CD4-positive, alpha-beta memory T cell (primary cell): ENCODE measurements at places on chromosomes 7 and 10. TPM values are rescaled to one million over a fixed set of nuclear protein-coding genes. Genes with fewer than 3 reads are reported as not detected.

Gene FBXL13
- 2.2 TPM for total RNA-seq

DNA sequence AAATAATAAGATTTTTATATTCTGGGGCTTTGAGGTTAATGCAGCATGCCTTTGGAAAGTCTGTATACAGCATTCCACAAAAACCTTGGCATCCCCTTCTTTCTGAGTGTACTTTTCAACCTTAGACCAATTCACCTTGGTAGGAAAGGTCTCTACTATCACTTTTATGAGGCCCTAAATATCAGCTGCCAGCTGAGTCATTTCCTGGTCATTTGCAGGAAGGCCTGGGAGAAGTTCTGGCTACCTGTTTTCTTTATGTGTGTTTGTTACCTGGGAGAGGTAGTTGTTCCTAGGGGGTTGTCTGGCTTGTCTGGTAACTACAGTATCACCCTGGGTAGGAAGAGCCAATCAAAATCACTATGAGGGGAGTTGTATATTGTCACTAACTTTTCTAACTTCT, 4.1 kb downstream of the SPAM1 start:
- no peak for DNase-seq

Gene HMX3
- total RNA-seq: not detected

Gene OPALIN
- total RNA-seq: not detected

Gene TRIM50
- total RNA-seq: not detected

DNA sequence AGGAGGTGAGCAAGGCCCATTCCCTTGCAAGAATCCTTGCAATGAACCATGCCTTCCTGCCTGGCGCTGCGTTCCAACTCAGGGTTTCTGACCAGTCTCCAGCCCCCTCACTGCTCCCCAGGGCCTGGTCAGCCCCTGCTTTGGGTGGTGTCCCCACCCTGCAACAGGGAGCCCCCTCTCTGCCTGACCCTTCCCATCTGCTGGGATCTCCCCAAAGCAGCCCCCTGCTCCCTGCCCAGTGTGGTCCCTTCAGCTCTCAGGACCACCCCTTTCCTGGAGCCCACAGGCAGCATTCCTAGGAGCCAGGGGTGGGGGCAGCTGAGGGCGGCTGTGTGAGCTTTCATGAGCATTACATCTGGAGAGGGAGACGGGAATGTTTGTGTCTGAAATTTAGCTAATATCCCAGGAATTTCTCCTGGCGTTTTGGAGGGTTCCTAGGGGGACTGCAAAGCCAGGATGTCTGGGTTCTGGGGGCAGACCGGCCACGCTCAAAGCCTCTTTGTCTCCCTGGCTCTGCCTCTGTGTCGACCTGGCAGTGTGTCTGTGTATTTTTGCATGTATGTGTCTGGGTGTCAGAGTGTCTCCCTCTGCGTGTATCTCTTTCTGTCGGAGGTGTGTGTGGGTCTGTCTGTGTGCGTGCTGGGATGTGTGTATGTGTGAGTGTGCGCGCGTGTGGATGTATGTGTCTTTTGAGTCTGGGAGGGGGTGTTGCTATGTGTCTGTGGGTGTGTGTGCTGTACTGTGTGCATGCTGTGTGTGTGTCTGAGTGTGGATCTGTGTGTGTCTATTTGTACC, 300.5 kb upstream of the ZMIZ1 start:
- no peak for DNase-seq

Gene LIPN
- total RNA-seq: not detected

Gene LRRC17
- 0.72 TPM for total RNA-seq

DNA sequence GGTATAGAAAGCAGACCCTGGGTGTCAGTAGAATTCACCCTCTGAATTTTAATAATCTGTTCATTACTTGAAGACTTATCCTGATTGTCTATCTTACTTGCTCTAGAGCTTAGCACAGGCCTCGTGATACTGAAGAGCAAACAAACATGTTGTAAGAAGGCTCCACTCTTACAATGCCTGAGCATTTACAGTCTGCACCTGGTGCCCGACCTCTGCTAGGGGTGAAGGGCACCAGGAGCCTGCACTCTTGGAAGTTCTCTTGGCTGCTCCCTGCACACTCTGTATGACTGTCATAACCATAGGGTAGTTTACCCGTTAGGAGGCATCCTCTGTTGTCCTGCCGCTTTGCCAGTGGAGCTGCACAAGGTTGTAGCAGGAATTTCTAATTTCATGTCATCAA, 91.3 kb upstream of the NPY start:
- no peak for DNase-seq
